ENCODE measurements at places on chromosomes 7 and 10.
A peak's percentile ranks its signal among the peaks of the same experiment; 100 is the strongest.

GRCh38 chr7:137203351-137203750 lies 140.2 kb downstream of the PTN start:
- DNase-seq = no peak

DNA sequence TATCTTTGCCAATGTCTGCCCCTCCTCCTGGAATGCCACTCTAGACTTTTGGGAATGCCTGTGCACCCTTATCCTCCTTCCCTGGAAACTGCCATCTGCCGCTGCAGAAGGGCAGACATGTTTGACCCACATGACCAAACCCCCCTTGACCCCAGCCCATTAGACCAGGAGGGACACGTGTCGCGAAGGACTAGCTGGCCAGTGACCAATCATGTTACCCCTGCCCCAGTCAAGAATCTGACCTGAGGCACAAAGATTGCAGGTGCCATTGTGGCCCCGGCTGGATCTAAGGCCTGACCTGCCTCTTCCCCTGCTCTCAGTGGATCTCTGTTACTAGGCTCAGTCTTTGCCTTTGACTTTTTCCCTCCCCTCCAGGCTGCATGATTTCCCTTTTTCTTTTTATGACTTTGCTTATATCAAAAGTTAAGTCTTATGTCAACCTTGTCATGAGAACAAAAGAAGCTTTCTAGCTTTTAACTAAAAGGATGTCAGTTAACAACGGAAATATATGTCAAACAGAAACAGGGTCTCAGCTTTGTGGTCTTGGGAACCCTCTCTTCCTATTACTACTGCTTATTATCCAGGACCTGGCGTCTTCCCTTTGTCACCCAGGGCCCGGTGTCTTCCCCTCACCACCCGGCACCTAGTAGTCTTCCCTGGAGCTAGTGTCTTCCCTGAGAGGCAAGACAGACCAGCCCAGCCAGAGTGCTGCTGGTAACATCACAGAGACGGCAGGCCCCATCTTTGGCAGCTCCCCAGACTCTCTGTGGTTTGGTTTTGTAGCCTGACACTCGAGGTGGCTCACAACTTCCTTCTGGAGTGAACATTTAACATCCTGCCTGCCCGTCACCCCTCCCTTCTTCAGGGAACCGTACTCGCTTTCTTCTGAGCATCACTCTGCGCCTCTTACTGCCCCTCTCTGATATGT lies 24.4 kb upstream of the PPIF start:
- peak; percentile 90 for DNase-seq

GRCh38 chr7:17526621-17527020 lies 228.2 kb downstream of the AHR start:
- no peak for DNase-seq

GRCh38 chr10:113897693-113898618 lies 43.5 kb downstream of the NHLRC2 start:
- DNase-seq = no peak

DNA sequence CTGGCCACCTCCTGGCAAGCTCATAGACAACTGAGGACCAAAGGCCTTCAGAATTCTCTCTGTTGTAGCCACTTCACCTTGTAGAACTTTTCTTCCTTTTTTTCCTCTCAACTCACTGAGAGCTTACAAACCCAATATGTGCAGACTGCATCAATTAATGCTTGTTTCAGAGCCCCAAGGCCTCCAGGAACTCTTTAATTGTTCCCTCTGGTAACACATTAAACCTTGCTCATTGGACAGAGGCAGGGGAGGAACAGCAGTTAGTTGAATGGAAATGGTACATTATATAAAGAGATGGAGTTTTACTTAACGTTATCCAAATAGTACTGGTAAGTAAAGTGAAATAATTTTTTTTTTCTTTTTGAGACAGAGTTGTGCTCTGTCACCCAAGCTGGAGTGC lies 25.2 kb downstream of the STMP1 start:
- DNase-seq = no peak

DNA sequence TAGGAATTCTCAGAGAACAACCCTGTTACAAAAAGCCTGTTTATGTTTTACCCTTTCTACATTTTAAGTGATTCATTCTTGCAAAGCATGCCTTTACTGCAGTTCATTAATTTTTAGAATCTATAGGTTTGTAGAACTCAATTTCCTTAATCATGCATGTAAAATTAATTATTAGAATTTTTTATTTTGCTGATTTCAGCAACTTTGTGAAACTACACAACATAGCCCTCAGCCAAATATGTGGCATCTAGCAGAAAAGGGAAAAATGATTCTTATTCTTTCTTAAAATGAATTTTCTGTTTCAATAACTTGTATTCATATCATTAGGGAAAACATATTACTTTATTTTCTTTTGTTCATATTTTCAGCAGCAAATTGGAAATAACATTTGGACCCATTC lies 392.9 kb upstream of the PFKP start:
- DNase-seq = no peak

DNA sequence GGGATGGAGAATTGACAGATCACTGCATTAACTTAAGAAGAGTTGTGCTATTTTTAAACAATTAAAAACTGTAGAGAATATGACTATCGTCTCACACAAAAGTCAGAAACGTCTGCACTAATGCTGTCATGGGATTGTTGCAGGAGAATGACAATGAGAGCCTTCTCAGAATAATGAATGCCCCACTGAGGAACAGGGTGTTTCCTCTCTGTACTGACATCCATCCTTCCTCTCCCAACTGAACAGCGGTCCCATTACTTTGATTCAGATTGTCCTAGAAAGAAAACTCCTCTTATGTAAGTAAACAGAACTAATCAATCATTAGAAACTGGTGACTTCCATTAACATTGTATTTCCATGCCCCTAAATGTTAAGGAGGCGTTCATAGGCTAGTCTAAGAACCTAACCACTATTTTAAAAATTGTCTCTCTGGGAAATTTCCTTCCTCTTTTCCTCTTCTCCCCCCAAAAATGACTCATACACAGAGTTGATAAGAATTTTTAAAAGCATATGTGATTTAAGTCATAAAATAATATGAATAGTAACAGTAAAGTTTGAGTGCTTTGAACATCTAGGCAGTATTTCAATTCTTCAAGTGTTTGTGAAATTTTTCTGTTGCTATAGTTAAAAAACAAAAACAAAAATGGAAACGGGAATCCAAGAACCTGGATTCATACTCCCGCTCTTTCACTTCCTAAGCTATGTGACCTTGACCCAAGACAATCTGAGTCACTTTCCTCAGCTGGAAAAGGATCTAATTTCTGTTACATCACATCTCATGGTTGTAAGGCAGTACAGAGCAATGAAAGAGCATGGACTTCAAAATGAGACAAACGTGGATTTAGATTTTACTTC lies 12.7 kb upstream of the MACC1 start:
- no peak for DNase-seq

DNA sequence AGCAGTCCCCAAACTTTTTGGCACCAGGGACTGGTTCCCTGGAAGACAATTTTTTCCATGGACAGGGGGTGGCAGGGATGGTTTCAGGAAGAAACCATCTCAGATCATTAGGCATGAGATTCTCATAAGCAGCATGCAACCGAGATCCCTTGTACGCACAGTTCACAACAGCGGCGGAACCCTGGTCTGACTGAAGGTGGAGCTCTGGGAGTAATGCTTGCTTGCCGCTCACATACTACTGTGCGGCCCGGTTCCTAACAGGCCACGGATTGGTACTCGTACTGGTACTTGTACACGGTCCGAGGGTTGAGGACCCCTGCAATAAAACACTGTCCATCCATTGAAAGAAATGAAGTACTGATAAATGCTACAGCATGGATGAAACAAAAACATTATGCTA lies 32.8 kb downstream of the MKRN1 start:
- DNase-seq = no peak

DNA sequence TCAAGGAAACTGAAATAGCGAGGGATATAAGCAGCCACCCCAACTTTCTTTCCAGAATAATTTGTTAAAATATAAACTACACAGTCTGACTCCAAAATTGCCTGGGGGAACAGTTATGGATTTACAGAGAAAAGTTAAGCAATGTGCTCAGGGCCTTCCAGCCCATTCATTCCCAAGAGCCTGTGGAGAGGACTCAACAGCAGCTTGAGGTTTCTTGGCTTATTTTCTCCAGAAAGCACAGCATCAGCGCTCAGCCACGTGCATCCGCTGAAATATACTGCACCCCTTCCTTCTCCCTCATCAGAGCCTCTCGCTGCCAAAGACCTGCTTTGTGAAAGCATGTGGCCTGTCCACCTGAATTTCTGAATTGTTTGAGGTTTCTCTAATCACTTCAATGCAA lies 375.2 kb upstream of the VWC2 start:
- DNase-seq = no peak

GRCh38 chr10:123274306-123275135 lies 120.3 kb downstream of the BUB3 start:
- no peak for DNase-seq

GRCh38 chr7:2950578-2950977 lies 93.1 kb downstream of the CARD11 start:
- DNase-seq = no peak

DNA sequence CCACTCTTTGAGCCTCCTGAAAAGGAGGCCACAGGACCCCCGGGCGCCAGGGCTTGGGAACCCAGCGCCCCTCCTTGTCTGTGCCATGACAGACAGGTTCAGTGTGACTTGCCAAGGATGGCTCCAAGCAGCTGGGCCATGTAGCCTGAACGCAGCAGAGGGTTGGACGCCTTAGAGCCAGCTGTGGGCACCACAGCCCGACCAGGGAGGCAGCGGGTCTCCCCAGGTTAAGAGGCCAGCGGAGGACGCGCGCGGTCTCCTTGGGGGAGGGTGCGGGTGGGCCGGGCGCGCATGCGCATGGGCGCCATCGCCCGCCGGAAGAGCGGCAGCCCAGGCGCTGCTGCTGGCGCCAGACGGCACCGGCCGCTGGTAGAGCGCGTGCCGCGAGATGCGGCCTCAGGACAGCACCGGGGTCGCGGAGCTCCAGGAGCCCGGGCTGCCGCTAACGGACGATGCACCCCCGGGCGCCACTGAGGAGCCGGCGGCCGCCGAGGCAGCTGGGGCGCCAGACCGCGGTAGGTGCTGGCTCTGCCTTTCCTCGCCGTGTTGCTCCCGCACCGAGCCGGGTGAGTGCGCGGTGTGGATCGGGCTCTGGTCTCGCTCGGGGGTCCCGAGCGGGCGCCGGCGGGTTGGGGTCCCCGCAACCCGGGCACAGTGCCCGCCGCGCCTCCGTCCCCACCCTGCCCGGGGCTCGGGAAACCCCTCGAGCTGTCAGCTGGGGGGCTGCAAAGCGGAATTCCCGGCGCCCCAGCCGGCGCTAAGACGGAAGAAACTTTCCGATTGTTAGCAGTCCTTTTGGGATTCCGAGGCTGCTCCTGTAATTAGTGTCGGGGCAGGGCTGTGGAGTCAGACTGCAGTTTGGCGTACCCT lies at the start of gene SLC35G1:
TSS of gene SLC35G1 (plus strand) at position 333 of the 870 bp plus-strand sequence. CDS start at position 389, 56 bp downstream.
- peak; percentile 87 for DNase-seq

DNA sequence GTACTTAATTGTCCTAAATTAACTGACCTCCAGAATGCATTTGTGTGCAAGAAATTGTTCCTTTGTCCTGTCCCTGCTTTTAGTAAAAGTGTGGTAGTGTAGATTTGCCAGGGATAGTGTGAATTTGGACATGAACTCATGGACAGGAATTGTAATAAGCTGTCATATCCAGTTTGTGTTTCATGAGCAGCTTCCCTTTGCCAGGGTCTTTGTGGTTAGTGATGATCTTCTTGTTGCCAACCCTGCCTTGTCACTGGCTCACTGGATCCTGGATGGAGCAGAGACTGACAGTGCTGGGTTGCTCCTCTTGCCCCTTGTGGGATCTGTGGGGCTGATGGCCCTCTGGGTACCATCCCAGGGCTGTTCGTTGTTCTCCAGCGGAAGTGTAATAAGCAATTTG lies 110.1 kb downstream of the CCNY start:
- no peak for DNase-seq

DNA sequence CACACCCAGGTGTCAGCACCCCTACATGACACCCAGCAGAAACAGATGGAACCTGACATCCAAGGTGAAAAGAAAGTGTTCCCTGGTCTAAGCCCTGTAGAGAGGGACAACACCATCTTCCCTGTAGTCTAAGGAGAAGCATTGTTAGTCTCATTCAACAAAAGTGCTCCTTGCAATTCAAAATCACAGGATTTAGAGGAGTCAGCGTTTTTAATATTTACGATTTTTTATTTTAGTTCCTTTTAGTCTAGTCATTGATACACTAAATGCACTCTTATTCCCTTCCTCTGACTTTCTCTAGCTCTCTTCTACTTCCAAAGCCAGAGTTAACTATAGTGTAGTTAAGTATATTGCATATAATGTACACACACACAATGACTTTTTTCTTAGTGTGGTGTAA lies 163.0 kb downstream of the TPK1 start:
- DNase-seq = no peak

- DNase-seq = no peak
These were observed 79.4 kb upstream of the NXPH1 start for GRCh38 chr7:8353991-8354390.

GRCh38 chr10:35639728-35640401 lies 2.2 kb downstream of the FZD8 start:
- peak; percentile 84 for DNase-seq

DNA sequence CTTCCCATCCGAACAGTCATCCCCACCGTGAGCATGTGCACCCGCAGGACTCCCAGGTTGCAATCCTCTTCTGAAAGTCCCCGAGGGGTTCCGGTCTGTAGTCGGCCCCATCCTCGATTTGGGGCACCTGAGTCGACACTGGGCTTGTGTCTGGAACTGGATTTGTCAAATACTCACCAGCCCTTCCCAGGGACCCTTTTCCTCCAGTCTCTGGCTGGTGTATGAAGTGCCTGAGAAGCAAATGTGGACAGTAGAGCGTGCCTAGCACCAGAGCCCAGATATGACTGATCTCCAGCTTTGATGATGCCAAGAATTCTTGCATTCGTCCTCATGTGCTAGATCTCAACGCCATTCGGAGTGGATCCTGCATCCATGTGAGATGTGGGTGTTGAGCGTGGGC lies 132.5 kb upstream of the ADARB2 start:
- DNase-seq = no peak

DNA sequence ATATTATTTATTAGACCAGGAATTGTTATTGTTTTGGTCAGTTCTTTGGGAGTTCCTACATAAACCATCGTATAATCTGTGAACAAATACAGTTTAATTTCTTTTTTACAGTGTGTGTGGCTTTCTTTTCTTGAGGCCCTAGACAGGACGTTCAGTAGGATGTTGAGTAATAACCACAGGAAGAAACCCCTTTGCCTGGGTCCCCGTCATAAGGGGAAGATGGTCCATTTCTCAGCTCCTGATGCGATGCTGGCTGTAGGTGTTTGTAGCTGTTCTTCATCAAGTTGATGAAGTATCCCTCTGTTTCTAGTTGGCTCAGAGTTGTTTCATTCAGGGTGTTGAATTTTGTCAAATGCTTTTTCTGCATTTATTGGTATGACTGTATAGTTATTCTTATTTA lies 219.7 kb upstream of the ADARB2 start:
- no peak for DNase-seq

DNA sequence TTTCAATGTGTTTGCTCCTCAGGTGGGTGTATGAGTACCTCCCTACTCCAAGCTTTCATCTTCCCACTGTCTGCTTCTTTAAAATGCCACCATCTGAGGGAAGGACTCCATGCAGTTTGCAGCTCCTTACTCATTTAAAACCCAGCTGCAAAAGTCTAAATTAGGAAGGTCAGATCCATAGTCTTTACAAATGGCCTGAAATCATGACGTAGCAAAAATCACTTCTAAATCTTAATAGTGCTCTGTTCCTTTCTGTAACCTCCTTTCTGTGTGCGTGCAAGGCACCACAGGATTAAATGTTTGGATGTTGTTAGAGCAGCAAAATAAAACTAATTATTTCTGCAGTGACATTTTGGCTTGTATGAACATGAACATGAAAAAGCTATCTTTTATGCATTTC lies 366.9 kb upstream of the IGFBP3 start:
- no peak for DNase-seq

GRCh38 chr10:68212721-68213352 lies 19.1 kb downstream of the ATOH7 start:
- no peak for DNase-seq
